Left ventricle myocardium inferior (tissue), 1 donor: ENCODE measurements at places on chromosomes 2 and 18. TPM values are rescaled to one million over a fixed set of nuclear protein-coding genes. Genes with fewer than 3 reads are reported as not detected.

DNA sequence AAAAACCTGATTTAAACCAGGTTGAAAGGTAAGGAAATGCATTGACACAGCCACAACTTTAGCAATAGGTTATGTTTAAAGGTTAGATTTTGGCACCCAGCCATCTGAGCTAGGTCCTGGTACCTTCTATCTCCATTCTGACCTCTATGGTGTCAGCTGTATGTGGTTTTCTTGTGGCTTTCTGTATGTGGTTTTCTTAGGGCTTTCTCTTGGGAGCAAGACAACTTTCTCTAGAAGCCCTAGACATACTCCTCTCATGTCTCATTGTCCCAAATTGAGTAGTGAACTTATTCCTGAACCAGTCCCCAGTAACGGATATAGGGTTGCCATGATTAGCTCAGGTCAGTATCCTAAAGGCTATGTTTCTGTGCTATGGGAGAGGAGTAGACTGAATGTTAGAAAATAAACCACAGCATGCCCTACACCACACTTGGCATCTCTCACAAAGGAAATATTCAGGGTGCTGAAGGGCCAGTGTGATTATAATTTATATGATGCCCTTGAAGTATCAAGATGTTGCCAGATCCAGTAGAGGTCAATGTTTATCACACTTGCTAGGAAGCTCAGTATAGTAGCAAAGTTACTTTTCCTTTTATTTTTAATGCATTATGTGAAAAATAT lies 176.1 kb downstream of the CAPN13 start:
- no peak for DNase-seq

DNA sequence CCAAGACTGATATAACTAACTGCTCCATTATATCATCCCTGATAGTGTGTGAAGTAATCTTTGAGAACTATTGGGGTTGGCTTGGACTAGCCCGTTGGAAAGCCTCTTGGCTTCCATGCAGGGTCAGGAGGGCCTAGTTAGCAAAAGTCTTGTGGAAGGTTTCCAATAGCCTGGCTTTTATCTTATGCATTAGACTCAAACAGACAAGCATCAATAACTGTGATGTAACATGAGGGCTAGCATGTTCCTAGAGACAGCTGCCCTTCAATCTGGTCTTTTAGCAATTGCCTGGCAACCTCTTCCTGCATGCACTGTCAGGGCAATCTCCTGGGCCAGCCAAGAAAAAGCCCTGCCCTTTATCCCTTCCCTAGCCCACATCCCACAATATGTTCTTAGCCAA lies 18.2 kb downstream of the SLC8A1 start:
- DNase-seq = no peak

The PDCD1 gene
- total RNA-seq = 3.3 TPM

GRCh38 chr2:46525522-46526155 lies 46.3 kb downstream of the TMEM247 start:
- DNase-seq = no peak

DNA sequence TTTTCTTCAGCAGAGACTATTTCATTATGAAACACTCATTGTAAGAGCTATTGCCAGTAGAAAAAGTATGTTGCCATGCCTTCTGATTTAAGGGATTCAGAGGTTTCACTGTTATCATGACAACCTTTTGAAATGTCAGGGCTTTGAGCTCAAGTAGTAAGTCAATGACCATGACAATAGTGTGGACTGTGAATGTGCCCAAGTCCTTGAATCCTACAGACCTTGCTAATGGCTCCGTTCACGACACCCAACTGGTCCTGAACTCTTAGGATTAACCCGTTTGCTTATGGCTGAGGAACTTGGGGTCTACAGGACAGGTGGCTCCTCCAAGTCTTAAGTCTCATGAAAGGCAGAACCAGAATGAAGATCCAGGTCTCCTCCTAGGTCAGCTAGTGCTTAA lies 17.6 kb upstream of the KIDINS220 start:
- DNase-seq = no peak
